ENCODE measurements at places on chromosomes 5 and 9. TPM values are rescaled to one million over a fixed set of nuclear protein-coding genes. Genes with fewer than 3 reads are reported as not detected.

DNA sequence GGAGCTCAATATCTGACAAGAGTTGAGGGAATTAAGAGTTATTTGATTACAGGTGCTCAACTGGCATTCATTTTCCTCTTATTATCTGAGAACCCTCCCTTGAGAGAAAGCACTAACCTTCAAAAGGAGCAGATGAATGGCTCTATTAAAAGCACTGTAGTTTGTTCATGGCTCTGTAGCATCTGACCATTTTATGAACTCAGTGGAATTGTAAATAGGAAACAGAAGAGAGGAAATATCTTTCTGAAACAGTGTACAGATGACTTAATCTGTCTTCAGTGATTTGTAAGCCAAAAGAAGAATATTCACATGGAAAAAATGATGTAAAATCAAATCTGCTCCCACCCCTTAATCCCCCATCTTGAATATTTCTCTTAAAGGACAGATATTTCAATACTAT is 810.4 kb upstream of the GRAMD2B start:
- H3K4me1 ChIP-seq: no peaks in the 10 kb centered on the region
- H3K27ac ChIP-seq: no peak overlapping the region
- DNase-seq: no peak
- H3K4me3 ChIP-seq: no peak overlapping the region
- no peaks in the 10 kb centered on the region for H3K27me3 ChIP-seq

GRCh38 chr9:77177894-77178794 is 810 bp downstream of the VPS13A start:
- no peaks in the 10 kb centered on the region for H3K36me3 ChIP-seq
- H3K27ac ChIP-seq: peak overlapping the region; percentile 97
- H3K27me3 ChIP-seq: no peaks in the 10 kb centered on the region
- H3K4me3 ChIP-seq: peak overlapping the region; percentile 81
- no peaks in the 10 kb centered on the region for H3K4me1 ChIP-seq
- DNase-seq: peak; percentile 64

DNA sequence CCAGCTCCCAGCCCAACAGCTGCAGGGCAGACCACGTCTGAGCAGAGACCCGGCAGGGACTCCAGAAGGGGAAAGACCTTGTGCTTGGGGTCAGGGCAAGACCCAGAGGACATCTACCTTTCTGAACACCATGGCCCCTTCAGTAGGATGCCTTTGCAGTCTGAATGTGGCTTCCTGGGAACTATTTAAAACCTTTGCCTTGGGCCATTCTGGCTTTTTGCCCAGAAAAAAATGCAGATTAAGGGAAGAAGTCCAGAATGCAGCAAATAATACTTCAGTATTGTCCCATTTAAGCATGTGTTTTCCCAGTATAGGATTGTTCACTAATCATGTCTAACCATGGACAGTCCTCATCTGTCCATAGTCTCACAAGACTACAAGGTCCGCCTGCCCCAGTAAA is 67.5 kb upstream of the ERCC6L2 start:
- no peak overlapping the region for H3K4me3 ChIP-seq
- no peak overlapping the region for H3K27ac ChIP-seq
- no peaks in the 10 kb centered on the region for H3K27me3 ChIP-seq
- DNase-seq: no peak
- H3K36me3 ChIP-seq: no peaks in the 10 kb centered on the region
- no peaks in the 10 kb centered on the region for H3K4me1 ChIP-seq

GRCh38 chr5:31630931-31631330 is 8.0 kb upstream of the PDZD2 start:
- H3K27ac ChIP-seq: no peak overlapping the region
- no peaks in the 10 kb centered on the region for H3K36me3 ChIP-seq
- H3K4me1 ChIP-seq: no peaks in the 10 kb centered on the region
- H3K27me3 ChIP-seq: no peaks in the 10 kb centered on the region
- no peak overlapping the region for H3K4me3 ChIP-seq

- H3K36me3 ChIP-seq: no peaks in the 10 kb centered on the region
- H3K27ac ChIP-seq: no peak overlapping the region
- no peak overlapping the region for H3K4me3 ChIP-seq
- DNase-seq: no peak
These were observed 39.1 kb downstream of the SYK start for GRCh38 chr9:90840696-90841095.

DNA sequence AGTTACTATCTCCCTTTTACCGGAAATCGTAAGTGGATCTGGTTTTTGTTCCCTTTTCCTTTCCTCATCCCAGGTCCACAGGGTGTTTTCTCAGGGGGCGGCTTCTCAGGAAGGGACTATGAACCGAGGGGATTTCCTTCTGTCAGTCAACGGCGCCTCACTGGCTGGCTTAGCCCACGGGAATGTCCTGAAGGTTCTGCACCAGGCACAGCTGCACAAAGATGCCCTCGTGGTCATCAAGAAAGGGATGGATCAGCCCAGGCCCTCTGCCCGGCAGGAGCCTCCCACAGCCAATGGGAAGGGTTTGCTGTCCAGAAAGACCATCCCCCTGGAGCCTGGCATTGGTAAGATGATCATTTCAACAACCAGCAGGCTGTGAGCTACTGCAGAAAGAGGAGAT is 75.8 kb downstream of the GOLPH3 start:
- H3K4me1 ChIP-seq: no peaks in the 10 kb centered on the region
- no peaks in the 10 kb centered on the region for H3K27me3 ChIP-seq
- DNase-seq: peak; percentile 42

DNA sequence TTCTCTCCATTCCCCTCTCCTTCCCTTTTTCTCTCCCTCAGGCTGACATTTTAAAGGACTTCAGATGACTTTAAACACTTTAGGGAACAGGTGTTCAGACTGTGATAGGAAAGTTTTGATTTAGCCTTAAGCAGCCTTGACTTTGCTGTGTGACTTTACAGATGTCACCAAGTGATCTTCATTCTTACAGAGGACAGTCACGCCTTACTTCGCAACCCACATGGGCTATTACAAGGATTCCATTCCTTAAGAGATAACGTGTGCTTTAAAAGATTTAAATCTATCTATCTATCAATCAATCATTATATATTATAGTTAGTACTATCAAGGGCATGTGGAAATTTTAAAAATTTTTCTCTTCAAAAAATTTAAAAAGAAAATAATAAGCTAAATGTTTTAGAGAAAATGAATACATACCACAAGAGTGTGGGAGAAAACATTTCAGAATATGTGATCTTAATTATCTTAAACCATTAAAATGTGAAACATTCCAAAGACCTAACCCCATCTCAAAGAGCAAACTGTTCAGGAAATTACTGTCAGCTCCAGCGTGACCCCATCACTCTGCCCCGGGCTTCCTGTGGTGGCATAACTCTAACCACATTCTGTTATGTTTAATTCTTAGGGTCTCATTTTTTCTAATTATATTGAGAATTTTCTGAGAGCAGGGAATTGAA is 530.5 kb downstream of the SEMA5A start:
- H3K36me3 ChIP-seq: no peaks in the 10 kb centered on the region
- no peaks in the 10 kb centered on the region for H3K27me3 ChIP-seq
- no peak overlapping the region for H3K27ac ChIP-seq
- DNase-seq: no peak
- H3K4me3 ChIP-seq: no peak overlapping the region
- no peaks in the 10 kb centered on the region for H3K4me1 ChIP-seq

- no peaks in the 10 kb centered on the region for H3K4me1 ChIP-seq
- no peaks in the 10 kb centered on the region for H3K27me3 ChIP-seq
- H3K27ac ChIP-seq: no peak overlapping the region
- no peak for DNase-seq
These were observed 89.9 kb downstream of the SEMA5A start for GRCh38 chr5:9455826-9456434.

GRCh38 chr9:97975376-97975775 is 7.8 kb upstream of the ANP32B start:
- H3K27ac ChIP-seq: no peak overlapping the region
- no peaks in the 10 kb centered on the region for H3K4me1 ChIP-seq
- no peaks in the 10 kb centered on the region for H3K36me3 ChIP-seq
- no peaks in the 10 kb centered on the region for H3K27me3 ChIP-seq
- DNase-seq: no peak

DNA sequence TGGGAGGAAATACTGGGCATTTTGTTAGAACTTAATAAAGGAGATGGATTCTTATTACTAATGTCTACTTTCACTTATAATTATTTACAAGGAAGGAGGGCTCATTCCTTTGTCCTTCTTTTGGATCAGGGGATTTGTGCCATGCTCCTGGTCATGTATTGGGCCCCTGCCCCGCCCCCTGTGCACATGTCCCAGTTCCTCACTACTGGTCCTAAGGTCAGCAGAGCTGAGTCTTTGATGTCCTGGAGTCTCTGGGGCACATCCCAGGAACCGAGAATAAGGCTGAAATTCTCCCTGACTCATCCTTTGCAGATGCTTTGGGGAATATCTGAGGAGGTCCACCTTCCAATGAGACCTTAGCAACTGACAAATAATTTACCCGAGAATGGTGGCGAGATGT is 19.6 kb upstream of the TIFAB start:
- H3K36me3 ChIP-seq: no peaks in the 10 kb centered on the region
- H3K4me1 ChIP-seq: no peaks in the 10 kb centered on the region
- H3K27ac ChIP-seq: no peak overlapping the region
- H3K4me3 ChIP-seq: no peak overlapping the region
- DNase-seq: no peak

DNA sequence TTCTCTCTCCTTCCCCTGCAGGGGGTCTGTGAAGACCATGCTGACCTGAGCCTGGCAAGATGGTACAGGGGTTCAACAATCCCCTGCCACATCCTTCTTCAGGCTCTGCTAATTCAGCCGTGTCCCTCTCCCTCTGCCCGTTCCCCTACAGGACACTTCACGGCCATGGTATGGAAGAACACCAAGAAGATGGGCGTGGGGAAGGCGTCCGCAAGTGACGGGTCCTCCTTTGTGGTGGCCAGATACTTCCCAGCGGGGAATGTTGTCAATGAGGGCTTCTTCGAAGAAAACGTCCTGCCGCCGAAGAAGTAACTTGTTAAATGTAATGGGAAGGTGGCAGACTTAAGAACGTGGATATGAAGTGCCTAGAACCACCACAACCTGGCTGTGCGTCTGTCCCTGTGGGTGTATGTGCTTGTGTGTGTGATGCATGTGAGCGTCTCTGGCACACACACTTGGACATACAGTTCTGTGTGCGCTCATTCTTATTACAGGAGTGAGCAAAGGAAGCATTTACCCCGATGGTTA is 6.9 kb upstream of the CCIN start:
- H3K4me3 ChIP-seq: no peak overlapping the region
- H3K4me1 ChIP-seq: no peaks in the 10 kb centered on the region
- no peak overlapping the region for H3K27ac ChIP-seq
- DNase-seq: no peak
- H3K27me3 ChIP-seq: no peaks in the 10 kb centered on the region

DNA sequence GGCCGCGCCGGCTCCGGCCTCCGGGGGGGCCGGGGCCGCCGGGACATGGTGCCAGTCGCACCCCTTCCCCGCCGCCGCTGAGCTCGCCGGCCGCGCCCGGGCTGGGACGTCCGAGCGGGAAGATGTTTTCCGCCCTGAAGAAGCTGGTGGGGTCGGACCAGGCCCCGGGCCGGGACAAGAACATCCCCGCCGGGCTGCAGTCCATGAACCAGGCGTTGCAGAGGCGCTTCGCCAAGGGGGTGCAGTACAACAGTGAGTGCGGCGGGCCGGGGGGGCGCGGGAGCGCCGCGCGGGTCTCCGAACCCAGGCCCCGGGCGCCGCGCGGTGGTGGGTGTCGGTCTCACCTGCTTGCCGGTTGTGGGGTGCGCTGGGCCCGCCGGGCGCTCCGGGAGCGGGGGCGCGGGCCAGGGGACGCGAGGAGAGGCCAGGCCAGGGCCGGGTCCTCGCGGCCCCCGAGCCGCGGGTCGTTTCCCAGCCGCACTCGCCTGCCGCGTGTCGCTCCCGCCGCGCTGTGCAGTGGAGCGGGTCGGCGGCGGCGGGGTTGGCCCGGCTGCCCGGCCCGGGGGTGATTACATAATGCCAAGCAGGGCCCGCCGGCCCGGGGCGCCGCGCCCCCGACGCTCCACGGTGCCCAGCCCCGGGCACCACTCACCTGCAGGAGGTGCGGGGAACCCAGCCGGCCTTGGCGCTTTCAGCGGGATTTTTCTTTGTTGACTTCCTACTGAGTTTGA is 492 bp downstream of the RABL6 start:
- H3K36me3 ChIP-seq: peaks cover 3% of the 10 kb centered on the region
- peak overlapping the region; percentile 47 for H3K27ac ChIP-seq
- H3K4me1 ChIP-seq: no peaks in the 10 kb centered on the region
- peak overlapping the region; percentile 86 for H3K4me3 ChIP-seq

DNA sequence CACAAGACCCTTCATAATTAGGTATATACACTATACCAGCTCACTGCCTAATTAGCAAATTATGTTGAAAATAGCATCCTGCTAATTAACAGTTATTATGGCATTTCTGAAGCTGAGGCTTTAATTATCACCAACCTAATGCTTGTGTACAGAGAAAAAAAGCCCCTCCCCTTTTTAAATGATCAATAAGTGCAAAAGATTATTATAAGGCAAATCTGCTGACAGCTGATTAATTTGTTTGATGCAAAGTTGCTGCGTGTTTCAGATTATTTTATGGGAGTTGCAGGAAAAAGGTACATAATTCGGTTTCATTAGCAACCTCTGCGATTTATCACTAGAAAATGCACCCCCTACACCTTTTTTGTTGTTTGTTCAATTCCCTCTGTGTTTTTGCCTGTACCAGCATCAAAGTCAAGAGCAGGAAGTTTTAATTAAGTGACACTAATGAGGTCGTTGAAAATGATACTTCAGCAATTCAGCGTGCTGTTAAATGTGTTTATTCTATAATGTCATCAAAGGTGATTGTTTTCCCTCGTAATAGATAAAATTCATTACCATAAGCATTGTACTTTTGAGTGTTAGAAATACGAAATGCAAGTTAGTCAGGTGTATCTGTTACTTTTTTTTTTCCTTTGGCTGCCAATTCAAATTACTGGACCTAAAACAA is 170.0 kb downstream of the EBF1 start:
- H3K27me3 ChIP-seq: no peaks in the 10 kb centered on the region
- no peaks in the 10 kb centered on the region for H3K36me3 ChIP-seq
- no peak overlapping the region for H3K4me3 ChIP-seq
- no peaks in the 10 kb centered on the region for H3K4me1 ChIP-seq
- no peak for DNase-seq
- no peak overlapping the region for H3K27ac ChIP-seq

DNA sequence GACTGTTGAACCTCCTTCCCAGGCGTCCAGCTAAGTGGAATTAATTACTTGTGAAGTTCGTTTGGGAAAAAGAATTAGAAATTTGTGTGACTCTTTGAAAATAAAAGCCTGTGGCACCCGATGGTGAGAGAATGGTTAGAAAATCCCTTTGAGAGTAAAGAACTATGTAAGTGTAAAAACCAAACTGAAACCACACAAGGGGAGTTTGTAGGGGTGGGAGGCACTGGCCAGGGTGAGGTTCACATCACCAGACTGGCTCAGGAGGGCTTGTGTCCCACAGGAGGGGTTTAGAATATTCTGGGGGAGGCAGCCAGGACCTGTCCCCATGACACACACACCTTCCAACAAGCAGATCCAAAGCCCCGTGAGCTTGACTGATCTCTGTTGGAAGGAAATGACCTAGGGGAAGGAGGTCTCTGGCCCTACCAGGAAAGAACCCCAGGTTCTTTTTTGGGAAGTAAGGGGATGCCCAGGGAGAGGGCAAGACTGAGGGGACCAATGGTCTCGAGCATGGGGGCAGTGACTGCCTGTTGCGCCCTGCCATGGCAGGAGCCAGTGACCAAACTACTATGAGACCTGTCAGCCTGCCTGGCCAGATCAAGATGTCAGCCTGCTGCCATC is 4.3 kb downstream of the SPATA24 start:
- H3K27me3 ChIP-seq: peaks cover 7% of the 10 kb centered on the region
- H3K36me3 ChIP-seq: no peaks in the 10 kb centered on the region
- no peak for DNase-seq
- H3K4me1 ChIP-seq: peaks cover 7% of the 10 kb centered on the region

SKIC3 gene
- total RNA-seq: 36.7 TPM

MSMP gene
- total RNA-seq: not detected

OR1Q1 gene
- total RNA-seq: not detected

PRLR gene
- 15.6 TPM for total RNA-seq

CARD6 gene
- total RNA-seq: 3.0 TPM

Measured in right lobe of liver (tissue), 6 donors.